ENCODE measurements at places on chromosomes 6 and 20. TPM values are rescaled to one million over a fixed set of nuclear protein-coding genes. Genes with fewer than 3 reads are reported as not detected.

DNA sequence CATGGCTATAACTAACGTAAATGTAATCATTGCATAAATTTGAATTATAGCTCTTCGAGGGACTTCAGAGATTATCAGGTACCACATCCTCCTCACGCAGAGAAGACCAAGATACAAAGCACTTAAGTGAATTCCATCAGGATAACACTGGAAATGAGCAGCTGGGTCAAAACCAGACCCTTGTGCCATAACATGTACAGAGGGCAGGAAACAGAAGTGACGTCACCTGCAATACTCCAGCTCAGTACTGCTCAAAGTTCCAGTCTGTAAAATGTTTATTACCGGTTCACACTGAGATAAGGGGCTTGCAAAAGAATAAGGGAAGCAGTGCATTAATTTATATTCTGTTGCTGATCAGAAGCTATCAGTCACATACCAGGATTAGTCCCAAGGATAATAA is 45.8 kb downstream of the RGS17 start:
- no peak for DNase-seq

The SOX4 gene
- total RNA-seq, result 13.8 TPM

DNA sequence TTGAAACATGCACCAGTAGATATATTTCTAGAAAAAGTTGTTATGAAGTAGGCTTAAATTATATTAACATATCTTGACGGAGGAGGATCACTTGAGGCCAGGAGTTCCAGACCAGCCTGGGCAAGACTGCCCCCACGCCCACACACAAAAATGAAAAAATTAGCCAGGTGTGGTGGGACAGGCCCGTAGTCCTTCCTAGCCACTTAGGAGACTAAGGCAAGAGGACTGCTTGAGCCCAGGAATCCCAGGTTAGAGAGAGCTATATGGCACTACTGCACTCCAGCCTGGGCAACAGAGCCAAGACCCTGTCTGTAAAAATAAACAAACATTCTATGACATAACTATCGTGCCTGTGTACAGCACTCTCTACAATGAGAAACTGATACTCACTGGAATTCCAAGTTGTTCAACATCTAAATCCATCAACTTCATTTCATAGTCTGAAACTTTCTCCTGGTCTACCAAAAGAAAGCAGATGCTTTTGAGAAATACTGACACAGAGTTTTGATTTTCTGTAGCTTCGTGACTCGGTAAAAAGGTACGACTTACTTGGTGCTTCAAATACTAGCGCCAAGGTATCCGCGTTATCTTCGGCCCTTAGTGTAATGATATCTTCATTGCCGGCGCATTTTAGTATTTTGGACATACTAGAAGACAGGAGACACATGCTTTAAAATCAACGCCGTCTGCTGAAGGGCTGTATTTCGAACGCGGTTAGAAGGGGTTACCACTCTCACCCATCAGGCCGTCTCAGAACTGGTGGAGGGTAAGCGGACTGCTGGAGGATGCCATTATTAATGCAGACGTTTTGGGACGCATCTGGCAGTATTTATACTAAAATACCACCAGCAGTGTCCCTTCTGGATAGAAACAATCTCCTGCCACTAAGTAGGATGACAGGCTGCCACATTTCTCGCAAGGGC is 1.3 kb downstream of the PCNA start:
- no peak for DNase-seq

The EGFL8 gene
- 17.0 TPM for total RNA-seq

GRCh38 chr20:10965936-10966470 is 292.2 kb upstream of the JAG1 start:
- no peak for DNase-seq

The MOG gene
- total RNA-seq, result not detected

DNA sequence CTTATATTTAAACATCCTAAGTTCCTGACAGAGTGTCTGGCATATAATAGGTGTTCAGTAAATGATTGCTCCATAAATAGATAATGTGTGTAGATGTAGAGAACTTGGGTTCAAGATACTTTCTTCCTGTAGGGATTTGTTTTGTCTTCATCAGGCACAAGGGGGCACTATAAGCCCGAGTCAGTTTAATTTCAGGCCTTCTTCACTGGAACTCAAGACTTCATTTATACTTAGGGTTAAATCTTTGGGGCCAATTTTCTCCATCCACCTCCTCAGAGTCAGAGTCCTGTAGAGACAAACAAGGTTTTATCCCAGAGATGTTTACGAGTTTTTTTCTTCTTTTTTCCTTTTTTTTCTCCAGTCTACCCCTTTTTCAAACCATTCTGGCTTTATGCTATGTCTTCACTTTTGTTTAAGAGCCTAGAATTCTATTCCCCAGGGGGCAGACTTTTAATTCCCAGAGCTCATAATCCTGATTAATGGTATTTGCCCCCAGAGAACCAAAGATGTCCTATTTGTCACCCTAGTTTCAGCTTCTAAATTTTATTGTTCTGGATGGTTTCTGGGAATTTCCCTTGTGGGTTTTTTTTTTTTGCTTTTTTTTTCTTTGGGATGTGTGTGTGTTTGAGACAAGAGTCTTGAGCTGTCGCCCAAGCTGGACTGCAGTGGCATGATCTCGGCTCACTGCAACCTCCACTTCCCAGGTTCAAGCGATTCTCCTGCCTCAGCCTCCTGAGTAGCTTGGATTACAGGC is 88.4 kb downstream of the HFE start:
- no peak for DNase-seq

- peak; percentile 99 for DNase-seq
Observed at GRCh38 chr6:33317669-33318425, at the start of gene ZBTB22. Gene ZBTB22, minus strand, starts transcription at chr6:33317744. Its CDS starts 828 bp downstream, at chr6:33316916.

GRCh38 chr6:34855463-34855862 is 32.4 kb downstream of the TAF11 start:
- no peak for DNase-seq

The GGTLC1 gene
- not detected for total RNA-seq

DNA sequence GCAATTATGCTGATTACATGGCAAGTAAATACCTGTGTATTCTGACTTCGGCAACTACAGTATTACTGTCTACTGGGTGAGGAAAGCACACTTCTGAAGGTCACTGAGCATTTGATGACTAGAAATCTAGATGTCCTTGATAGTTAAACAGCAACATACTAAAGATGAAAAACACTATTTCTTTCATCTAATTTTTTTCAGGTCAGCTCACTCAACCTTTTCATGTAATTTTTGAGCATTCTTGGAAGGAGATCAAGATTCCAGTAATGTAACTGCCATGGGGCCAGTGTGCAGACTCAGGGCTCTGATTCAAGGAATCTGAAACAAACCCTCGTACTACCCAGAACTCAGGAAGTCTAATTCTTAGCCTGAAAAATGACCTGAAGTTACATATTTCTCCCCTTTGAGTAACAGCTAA is 222.6 kb upstream of the TAB2 start:
- no peak for DNase-seq

DNA sequence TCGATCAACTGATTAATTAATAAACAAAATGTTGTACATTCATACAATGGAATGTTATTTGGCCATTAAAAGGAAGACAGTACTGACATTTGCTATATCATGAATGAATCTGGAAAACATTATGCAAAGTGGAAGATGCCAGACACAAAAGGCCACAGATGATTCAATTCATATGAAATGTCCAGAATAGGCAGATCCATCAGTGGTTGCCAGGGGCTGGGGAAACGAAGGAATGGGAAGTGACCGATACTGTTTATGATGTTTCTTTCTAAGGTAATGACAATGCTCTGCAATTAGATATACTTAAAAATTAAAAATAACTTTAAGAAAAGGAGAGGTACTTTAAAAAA is 37.2 kb downstream of the ELOVL5 start:
- no peak for DNase-seq

DNA sequence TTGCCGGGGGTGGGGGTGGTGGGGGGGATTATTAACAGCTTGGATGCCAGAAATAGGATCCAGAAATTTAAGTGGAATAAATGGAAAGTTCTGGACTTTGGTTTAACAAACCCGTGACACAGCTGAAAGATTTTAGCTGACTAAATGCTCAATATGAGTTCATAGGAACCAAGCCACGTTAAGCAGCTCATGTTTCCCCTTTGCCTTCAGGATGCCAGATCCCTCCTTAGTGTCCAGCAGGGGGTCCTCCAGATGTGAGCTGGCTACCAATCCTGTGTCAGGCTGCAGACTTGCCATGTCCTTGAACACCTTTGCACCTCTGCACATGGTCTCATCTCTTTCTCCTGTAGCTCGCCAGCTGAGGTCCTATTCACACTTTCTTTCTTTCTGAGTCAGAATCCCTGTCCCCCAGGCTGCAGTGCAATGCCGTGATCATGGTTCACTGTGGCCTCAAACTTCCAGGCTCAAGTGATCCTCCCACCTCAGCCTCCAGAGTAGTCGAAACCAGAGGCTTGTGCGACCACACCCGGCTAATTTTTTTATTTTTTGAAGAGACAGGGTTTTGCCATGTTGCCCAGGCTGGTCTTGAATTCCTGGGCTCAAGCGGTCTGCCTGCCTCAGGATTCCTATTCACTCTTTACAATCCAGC is 133.3 kb upstream of the ARMC2 start:
- no peak for DNase-seq

GRCh38 chr6:92363111-92363510 is 1056.2 kb downstream of the EPHA7 start:
- no peak for DNase-seq

DNA sequence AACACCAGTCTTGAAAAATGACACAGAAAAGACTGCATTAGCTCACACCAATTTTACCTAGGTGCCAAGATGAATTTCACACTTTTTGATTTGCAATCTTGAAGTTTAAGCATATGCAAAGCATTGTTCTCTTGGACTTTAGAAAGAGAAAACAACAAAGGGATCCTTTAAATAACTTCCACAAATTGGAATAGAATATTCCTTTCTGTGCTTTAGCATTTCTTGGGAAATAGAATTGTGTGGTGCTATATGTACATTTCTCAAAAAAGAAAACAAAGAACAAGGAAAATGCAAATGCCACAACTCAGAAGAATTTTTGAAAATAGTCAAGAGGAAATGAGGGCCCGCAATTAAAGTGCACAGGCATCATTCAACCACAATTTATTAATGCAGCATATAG is 17.0 kb downstream of the HTR1B start:
- DNase-seq, result no peak

DNA sequence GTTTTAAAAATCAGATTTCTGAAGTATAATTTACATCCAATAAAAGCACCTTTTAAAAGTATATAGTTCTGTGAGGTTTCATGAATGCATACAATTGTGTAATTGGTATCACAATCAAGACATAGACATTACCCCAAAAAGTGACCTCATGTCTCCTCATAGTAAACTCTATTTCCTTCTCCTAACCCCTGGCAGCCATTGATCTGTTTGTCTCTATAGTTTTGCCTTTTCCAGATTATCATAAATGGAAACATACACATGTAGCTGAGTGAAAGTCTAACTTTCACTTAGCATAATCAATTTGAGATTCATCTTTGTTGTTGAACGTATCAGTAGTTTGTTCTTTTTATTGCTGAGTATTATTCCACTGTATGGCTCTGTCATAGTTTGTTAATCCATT is 57.6 kb downstream of the SUN5 start:
- no peak for DNase-seq

DNA sequence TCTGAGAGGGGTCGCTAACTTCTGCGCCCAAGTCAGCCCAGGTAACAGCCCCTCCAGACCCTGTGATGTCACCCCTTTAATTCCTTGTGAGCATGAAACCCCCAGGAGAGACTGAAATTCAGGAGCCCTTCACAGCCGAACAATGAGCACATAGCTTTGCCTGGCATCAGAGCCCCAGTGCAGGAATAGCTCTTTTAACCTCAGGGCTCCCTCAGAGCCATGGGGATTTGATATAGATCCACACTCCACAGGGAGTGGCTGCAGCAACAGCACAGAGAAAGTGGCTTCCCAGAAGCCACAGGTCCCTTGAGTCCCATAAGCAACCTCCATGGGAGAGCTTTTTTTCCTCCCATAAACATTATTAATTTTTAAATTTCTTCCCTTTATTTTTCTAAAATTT is 150.0 kb upstream of the MARCKS start:
- DNase-seq, result no peak

The TXLNB gene
- total RNA-seq, result not detected

DNA sequence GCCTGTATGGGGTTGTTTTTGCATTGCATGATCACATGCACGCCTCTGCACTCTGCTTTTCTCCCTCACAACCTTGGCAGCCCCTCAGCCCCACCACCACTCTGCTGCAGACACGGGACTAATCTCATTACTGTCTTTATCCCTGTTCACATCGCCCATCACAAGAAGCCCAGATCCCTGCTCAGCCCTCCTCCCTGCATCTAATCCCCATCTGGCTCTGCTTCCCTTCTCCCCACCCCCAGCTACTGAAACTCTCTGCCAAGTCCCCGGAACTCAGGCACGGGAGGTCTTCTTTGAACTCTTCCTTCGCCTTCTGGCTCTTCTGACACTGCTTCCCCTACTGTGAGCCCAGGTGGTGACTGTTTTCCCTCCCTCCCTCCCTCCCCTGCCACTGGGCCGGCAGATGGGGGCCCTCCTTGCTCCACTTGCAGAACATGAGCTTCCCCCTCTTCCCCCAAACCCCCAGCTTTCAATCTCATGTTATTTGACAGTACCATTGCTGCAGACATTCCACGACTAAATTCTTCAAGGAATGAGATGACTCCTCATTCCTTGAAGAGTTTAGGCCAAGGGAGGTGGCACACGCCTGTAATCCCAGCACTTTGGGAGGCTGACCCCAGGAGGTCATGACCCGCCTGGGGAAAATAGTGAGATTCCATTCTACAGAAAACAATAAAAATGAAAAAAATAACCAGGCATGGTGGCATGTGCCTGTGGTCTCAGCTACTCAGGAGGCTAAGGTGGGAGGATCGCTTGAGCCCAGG is 21.9 kb upstream of the TULP1 start:
- DNase-seq, result no peak

GRCh38 chr6:80477591-80477990 is 371.1 kb downstream of the BCKDHB start:
- DNase-seq, result no peak

The PBOV1 gene
- not detected for total RNA-seq

GRCh38 chr20:3077618-3078134 is 6.3 kb downstream of the OXT start:
- no peak for DNase-seq

The ZNF334 gene
- total RNA-seq, result 0.38 TPM

The TPBG gene
- total RNA-seq, result 31.2 TPM

The NMBR gene
- not detected for total RNA-seq

- no peak for DNase-seq
Observed at GRCh38 chr20:37299718-37300528, 10.5 kb downstream of the MANBAL start.

DNA sequence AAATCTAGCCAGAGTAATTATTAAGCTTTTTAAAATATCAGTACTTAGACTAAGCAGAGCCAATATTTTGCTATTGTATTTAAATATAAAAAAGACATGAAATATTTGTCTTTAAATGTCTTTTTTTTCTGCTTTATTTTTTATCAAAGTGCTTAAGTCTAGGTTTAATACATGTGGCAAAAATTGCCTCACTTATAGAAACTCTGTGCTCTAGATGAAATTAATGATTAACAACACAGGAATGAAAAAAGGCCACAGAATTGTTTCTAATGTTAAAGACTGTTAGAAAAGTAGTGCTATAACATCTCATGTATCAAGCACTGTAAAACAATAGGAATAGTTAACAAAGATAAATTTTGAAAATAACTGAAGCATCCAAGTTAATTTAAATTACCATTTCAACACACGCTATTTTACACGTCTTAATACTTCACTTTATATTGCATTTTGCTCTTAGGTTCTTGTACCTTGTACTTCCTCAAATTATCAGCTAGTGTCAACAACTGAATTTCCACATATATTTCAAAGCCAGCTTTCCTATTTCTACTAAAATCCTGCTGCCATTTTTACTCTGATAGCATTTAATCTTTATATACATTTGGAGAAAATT is 1515.1 kb downstream of the HACE1 start:
- no peak for DNase-seq

The NNAT gene
- total RNA-seq, result 3.8 TPM

Measured in lower leg skin (tissue), 4 donors.